ENCODE measurements at places on chromosomes 13 and 19.
A peak's percentile ranks its signal among the peaks of the same experiment; 100 is the strongest.

GRCh38 chr13:50292081-50292480 is 276.8 kb downstream of the KCNRG start:
- no peak for DNase-seq

DNA sequence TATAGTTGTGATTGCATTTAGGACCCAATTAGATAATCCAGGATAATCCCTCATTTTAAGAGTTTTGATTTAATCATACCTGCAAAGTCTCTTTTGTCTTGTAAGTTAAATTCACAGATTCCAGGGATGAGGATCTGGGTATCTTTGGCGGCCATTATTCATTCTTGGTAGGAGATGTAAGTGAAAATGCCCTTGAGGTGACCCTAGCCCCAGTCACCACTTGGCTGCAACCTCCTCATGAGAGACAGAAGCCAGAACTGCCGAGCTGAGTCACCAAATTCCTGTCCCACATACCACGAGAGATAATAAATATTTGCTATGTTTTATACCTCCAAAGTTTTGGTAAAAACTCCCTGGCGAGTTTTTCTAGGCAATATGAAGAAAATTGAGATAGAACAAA is 389.4 kb downstream of the RFC3 start:
- no peak for DNase-seq

DNA sequence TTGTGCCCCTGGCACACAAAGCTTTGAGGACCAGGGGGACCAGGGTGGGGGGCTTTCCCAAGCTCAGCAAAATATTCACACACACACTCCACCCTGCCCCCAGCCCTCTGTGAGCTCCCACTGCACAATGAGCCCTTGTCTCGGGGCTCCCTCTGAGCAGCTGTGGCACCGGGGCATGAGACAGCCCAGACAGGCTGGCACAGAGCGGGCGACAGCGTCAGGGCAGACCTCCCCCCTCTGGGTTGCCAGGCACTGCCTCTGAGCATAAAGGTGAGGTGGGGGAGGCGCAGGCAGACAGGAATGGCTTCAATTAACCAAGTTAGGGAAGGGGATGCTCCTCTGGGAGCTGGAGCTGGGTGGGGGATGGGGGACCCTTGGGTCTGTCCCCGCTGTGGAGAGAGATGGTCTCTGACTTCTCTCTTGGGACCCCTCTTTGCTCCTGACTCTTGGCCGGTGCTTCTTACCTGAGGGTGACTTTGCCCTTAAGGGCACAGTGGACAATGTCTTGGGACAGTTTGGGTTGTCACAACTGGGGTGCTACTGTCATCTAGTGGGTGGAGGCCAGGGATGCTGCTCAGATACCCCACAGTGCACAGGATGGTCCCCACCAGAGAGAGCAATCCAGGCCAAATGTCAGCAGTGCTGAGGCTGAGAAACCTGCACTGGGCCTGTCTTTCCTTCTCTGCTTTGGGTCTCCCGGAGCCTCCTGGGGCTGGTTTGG is 30.3 kb downstream of the LYL1 start:
- no peak for DNase-seq

DNA sequence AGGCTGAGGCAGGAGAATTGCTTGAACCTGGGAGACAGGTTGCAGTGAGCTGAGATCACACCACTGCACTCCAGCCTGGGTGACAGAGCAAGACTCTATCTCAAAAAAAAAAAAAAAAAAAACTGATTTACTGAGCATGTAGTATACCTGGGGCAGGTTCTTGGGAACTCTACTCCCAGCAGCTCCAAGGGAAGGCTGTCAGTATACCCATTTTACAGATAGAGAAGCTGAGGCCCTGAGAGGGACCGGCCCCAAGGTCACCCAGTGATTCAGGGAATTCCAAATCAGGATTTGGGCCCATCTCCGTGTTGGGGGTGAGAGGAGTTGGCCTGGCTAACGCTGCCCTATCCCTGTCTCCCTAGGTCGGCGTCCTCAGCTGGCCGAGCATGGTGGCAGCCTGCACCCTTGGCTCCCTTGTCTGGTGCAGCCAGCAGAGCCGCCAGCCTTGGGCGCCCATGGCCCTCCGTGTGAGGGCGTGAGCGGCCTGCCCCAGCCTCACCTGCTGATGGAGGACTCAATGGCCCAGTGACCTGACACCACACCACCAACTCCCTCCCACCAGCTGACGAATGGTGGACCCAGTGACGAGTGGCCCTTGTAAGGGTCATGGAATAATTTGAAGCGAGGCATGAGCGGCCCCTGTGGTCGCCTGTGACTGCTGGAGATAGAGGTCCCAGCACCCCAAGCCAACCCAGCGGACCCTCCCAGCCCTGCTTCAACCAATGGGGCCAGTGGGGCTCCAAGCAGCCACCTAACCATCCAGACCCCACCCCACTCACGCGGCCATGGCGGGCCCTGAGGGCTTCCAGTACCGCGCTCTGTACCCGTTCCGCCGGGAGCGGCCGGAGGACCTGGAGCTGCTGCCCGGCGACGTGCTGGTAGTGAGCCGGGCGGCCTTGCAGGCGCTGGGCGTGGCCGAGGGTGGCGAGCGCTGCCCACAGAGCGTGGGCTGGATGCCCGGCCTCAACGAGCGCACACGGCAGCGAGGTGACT is 2.4 kb downstream of the PIK3R2 start:
- DNase-seq, result no peak

GRCh38 chr13:46721054-46721453 is 75.9 kb downstream of the ESD start:
- DNase-seq, result peak; percentile 53

- DNase-seq, result no peak
These were observed 2506.4 kb downstream of the PCDH9 start for GRCh38 chr13:64723724-64724123.

DNA sequence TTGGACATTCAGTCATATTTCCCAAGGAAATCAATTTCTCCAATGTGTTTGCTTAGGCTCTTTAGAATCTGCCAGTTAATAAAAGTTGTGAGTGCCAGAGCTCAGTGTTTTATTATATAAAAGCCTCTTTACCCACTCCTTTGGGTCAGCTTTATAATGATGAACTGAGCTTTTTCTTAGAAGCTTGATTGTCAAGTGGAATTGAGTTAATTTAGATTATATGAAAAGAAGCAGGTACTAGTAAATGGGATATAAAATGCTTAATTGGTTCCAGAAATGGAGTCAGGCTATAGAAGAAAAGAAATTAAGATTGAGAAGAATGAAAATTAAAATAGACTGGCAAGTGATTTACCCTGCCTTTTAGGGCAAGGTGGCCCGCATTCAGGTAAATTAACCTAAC is 363.2 kb downstream of the SLITRK6 start:
- no peak for DNase-seq

Data from T-helper 2 cell (primary cell).